ENCODE measurements at places on chromosomes 6 and 20. TPM values are rescaled to one million over a fixed set of nuclear protein-coding genes. Genes with fewer than 3 reads are reported as not detected.

GPX6 gene
- total RNA-seq: not detected

NOTCH4 gene
- total RNA-seq: 0.82 TPM

ETV7 gene
- total RNA-seq: not detected

SCUBE3 gene
- 96.6 TPM for total RNA-seq

GRCh38 chr6:126701676-126702560 lies 362.0 kb downstream of the CENPW start:
- no peak for DNase-seq
